ENCODE measurements at places on chromosomes 13 and 19. TPM values are rescaled to one million over a fixed set of nuclear protein-coding genes. Genes with fewer than 3 reads are reported as not detected.

DNA sequence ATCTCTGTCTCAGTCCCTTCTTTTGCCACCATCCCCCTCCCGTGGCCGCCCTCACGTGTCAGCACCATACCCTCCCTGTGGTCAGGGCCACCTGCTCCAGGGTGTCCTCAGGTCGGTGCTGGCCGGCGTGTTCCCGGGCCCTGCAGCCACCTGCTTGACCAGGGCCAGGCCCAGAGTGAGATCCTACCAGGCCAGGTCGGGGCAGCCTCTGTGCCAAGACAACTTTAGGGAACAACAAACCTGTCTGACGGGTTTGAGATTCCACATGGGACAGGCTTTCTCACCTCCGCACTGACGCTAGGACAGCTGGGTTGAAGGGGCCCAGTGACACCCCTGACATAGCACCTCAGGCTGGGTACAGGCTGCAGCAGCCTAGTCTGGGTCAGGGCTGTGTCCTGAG is 7.5 kb upstream of the SBNO2 start:
- DNase-seq, result no peak

The C3 gene
- 1.2 TPM for polyA plus RNA-seq

- no peak for DNase-seq
Observed at GRCh38 chr19:3769494-3769893, 2.5 kb downstream of the RAX2 start.

The IGFL1 gene
- not detected for polyA plus RNA-seq

The ZNF681 gene
- polyA plus RNA-seq, result 3.7 TPM

The COL5A3 gene
- polyA plus RNA-seq, result 90.6 TPM

The ELSPBP1 gene
- polyA plus RNA-seq, result not detected

The ZNF226 gene
- 14.6 TPM for polyA plus RNA-seq

The RFPL4A gene
- polyA plus RNA-seq, result 0.86 TPM

The HS6ST3 gene
- 0.15 TPM for polyA plus RNA-seq

The PNMA8A gene
- polyA plus RNA-seq, result 63.9 TPM

DNA sequence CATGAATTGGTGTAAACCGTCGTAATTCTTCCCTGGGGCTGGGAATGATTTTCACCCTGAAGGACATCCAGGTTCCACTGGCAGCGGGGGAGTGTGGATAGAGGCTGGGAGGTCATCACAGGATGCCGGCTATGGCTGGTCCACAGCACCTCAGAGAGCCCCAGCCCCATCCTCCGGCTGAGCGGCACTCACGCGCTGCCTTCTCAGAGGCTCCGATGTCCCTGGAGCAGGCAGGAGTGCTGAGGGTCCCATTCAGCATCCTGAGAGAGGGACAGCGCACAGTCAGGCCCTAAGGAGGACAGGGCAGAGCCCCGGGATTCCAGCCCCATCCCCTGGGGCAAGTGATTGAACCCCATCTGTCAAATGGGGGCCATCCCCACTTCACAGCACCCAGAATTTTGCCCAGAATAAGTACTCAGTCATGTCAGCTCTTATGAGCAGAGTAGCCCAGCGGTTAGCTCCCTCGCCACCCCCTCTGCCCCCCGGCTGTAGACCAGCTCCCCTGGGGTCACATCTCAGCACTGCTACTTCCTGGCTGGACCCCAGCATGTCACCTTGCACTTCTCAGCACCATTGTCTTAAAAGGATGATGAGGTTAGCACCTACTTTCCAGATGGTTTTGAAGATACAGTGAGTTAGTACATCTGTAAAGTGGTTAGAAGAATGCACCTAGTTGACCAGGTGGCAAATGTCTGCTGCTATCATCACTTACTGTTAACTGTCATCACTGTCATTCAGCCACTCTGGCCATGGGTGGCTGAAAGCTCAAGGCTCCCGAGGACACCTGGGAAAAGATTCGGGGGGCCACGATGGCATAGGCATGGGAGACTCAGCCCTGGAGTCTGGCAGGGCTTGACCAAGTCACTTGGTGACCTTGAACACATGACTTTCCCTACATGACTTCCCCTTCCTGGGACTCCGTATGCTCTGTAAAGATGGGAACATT is 11.9 kb downstream of the GRAMD1A start:
- DNase-seq, result no peak

DNA sequence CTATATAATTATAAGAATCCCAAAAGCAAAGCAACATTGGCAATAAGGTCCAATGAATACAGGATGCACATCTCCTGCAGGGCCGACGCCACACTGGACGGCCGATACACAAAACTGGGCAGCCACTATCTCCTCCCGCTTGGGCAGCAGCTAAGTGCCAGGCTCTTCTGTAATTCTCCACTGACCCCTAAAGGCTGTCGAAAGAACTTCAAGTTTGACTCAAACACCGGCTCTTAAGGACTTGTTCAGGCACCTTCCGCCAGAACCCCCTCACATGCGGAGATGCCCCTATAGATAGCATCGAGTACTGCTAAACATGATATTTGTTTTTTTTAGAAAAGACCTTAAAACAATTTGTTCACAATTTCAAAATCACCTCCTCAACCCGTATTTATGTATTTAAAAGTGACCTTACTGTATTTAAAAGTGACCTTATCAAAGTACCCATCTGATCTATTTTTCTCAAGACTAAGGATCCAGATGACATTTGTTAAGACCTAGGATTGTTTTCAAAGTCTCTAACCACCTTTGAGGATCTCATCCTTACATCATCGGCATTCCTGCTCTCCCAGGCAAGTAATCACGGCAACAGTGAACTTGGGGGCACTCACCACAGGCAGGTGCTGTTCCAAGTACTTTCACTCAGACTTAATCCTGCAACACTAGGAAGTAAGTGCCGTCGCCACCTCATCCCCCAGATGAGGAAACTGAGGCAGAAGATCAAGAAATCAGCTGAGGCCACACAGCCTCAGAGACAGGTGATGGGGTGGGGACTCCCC is 77.8 kb downstream of the TUBGCP3 start:
- peak; percentile 53 for DNase-seq

- no peak for DNase-seq
Observed at GRCh38 chr19:56117376-56117884, 3.7 kb downstream of the ZNF787 start.

GRCh38 chr19:18999016-18999758 is 34.1 kb downstream of the SUGP2 start:
- DNase-seq, result no peak

DNA sequence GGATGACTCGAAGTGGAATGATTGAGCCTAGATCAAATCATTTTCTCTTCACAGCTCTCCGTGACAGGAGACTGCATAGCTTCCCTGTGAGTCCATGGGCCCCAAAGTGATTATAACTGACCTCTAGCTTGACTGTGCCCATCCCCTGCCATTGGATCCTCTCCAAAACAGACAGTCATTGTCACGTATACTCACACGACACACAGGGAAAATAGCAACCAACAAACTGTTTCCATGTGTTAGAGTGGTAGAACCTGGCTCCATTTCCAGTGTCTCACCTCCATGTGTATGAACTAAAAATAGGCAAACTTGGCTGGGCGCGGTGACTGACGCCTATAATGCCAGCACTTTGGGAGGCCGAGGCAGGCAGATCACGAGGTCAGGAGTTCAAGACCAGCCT is 48.8 kb upstream of the NPAS1 start:
- DNase-seq, result peak; percentile 73

DNA sequence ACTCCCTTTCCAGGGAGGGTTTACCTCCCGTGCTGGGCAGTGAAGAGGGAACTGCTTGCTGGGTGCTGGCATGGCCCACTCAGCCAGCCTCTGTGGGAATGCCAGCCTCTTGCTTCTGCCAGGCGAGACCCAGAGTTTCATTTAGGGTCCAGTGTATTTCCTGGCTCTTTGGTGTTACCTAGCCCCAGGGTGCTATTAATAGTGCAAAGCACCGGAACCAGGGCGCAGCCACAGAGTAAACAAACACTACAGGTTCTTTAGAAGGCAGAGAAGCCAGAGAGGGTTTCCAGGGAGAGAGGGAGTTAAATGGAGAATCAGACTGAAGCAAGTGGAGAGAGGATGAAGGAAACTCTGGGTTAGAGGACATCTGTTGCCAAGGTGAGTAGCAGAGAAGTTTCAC is 74.9 kb upstream of the SPATA13 start:
- DNase-seq, result no peak

GRCh38 chr13:51246025-51246417 is 23.8 kb downstream of the FAM124A start:
- no peak for DNase-seq

DNA sequence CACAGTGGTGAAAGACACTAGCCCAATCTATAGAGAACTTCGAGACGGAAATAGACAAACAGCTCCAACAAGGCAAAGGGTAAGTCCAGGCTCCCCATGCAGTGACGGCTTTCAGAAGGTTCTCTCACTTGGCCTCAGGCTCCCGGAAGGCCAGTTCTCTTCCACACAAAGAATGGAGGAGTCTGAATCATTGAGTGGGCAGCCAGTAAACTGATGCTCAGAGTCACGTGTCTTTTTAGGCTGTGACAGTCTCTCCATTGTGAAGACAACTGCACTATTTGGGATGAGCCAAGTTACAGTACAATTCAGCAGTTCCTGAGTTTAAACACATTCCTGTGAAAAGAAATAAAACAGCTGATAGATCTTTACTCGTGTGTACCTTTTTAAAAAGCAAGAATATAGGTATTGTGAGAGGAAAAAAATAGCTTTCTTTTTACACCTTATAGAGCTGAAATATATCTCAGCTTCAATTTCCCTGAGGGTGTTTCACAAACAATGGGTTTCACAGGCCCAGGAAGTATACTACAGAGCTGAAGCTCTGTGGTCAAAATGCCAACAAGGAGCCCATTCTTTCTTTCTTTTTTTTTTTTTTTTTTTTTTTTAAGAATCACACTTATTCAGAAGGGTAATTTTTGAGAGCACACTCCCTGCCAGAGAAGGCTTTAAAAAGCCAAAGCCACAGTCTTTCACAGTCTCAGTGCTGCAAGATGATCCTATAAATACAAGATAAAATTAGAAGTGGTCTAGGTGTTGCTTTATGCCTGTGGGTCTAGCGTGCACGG is 135.1 kb downstream of the FREM2 start:
- peak; percentile 17 for DNase-seq

- DNase-seq, result no peak
Observed at GRCh38 chr19:31531326-31531725, 182.1 kb upstream of the TSHZ3 start.

GRCh38 chr13:42574011-42574410 is at the start of gene TNFSF11:
Gene TNFSF11 (plus strand): TSS chr13:42574152. CDS start chr13:42574304, 152 bp downstream.
- DNase-seq, result no peak

DNA sequence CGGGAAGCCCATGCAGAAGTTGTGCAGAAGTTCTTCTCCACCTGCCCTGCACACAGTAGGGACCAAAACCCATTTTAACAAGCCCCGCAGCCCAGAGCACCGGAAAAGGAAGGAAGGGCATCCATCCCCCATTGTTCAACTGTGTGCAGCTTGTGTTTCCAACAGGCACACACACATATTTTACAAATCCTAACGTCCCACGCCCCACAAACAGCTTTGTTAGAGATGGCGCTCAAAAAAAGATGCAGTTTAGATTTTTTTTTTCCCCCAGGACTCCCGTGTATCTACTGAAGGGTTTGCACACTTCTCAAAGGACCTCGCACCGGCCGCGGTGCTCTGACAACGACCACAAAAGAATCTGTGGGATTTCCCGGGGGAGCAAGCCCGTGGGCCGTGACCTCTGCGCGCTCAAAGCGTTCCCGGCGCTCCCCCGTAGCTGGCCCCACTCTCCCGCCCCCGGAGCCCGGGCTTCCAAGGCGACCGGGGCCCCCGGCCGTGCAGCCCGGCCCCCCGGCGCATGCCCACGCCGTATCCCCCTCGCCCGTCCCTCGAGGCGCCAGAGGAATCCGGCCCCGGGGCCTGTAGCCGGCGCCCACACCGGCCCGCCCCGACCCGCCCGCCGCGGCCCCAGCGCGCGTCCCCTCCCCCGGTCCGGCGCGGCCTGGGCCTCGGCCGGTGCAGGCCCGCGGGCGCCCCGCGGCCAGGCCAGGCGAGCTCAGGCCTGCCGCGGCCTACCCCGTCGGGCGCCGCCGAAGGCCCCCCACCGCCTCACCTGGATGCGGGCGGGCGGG is 523 bp downstream of the ELAVL1 start:
- peak; percentile 28 for DNase-seq

GRCh38 chr19:38729653-38730469 is 14.4 kb downstream of the CAPN12 start:
- DNase-seq, result peak; percentile 2

The ZNF583 gene
- 6.6 TPM for polyA plus RNA-seq

DNA sequence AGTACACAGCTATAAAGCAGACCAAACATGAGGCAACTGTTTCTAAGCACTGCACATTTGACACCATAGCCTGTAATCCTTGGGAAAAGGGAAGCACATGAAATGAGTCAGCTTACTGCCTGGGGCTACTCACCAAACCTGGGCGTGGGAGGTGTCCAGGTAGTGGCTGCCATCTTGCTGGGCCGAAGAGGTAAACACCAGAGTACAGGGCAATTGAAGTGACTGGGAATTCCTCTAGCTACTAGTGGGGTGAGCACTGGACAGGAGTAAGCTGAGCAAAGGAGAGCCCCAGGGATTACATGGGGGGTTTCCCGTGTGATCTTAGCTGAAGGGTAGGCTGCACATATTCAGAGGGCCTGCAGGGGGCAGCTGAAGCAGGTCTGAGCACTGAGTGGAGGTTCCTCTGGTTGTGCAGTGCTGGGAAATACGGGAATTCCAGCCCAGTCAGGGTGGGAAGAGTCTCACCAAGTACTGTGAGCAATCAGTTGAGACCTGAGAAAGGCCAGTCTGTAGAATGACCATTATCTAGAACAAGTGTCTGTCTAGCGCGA is 140.5 kb downstream of the SLC7A1 start:
- no peak for DNase-seq

GRCh38 chr13:33284916-33285315 is 639 bp downstream of the STARD13 start:
- DNase-seq, result peak; percentile 55

GRCh38 chr13:33073338-33073737 is 57.1 kb downstream of the KL start:
- no peak for DNase-seq

GRCh38 chr13:28026508-28026907 is 38.0 kb upstream of the URAD start:
- no peak for DNase-seq

The C2CD4C gene
- polyA plus RNA-seq, result 1.3 TPM

The ZNF441 gene
- 7.2 TPM for polyA plus RNA-seq

GRCh38 chr19:40612831-40613689 is 11.9 kb downstream of the LTBP4 start:
- DNase-seq, result no peak

The ZIC2 gene
- polyA plus RNA-seq, result not detected

DNA sequence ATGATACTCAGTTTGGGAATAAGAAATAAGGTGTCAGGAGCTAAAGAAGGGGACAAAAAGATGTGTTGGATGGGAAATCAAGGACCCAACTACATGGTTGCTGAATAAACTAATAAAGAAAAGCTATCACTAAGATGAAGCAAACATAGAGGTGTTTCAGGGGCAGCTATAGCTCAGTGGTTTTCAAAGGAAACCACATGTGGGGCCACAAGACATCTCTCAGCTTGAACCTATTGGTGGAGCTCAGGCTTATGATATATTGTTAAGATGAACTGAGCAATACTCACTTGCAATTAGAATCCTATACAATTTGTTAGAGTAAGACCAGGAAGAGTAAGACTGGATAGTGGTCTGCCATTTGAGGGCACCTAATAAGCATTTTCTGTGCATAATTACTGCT is 45.1 kb upstream of the SPRY2 start:
- no peak for DNase-seq

The ZNF177 gene
- 6.7 TPM for polyA plus RNA-seq

- DNase-seq, result no peak
Observed at GRCh38 chr19:46205183-46205984, 24.2 kb upstream of the IGFL1 start.

GRCh38 chr13:106156468-106156867 is 379.0 kb downstream of the EFNB2 start:
- DNase-seq, result no peak

The ZNF558 gene
- polyA plus RNA-seq, result 16.9 TPM

Measured in muscle of leg (tissue), 16 donors.